H1 (cell line): ENCODE measurements at places on chromosomes 12 and 14. TPM values are rescaled to one million over a fixed set of nuclear protein-coding genes. Genes with fewer than 3 reads are reported as not detected.

ESPL1 gene
- total RNA-seq = 47.0 and 52.7 TPM in 2 replicates

- peaks cover 5% of the 10 kb centered on the region; the same call in 1 of the 2 replicates for H3K4me1 ChIP-seq
- no peaks in the 10 kb centered on the region for H3K36me3 ChIP-seq
- no peaks in the 10 kb centered on the region for H3K27me3 ChIP-seq
- DNase-seq = no peak
Measured at GRCh38 chr12:45988264-45988663, 2.1 kb downstream of the SCAF11 start.

DNA sequence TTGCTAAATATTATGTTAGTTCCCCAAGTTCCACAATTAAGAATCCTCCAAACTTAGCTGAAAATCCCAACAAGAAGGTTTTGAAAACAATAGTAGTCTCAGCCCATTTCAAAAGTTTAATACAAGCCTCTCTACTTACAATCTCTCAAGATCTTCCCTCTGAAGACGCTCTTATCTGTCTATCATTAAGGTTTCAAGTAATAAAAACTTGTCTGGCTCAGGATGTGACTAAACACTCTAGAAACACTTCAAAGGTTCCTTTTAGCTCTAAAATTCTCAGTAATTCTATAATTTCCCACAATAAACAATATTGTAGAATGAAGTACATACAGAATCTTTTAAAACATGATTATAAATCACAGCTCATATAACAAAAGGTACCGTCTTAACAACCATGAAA is 16.3 kb downstream of the YAF2 start:
- H3K27ac ChIP-seq = no peak overlapping the region
- no peaks in the 10 kb centered on the region for H3K36me3 ChIP-seq
- H3K27me3 ChIP-seq = no peaks in the 10 kb centered on the region
- no peak overlapping the region for H3K4me3 ChIP-seq
- no peaks in the 10 kb centered on the region for H3K4me1 ChIP-seq
- DNase-seq = no peak

- no peaks in the 10 kb centered on the region for H3K27me3 ChIP-seq
- no peaks in the 10 kb centered on the region for H3K4me1 ChIP-seq
- DNase-seq = no peak
- H3K4me3 ChIP-seq = no peak overlapping the region
- H3K27ac ChIP-seq = no peak overlapping the region
- H3K36me3 ChIP-seq = no peaks in the 10 kb centered on the region; the same call in 1 of the 2 replicates
Measured at GRCh38 chr14:102171173-102172020, 31.7 kb downstream of the WDR20 start.

DNA sequence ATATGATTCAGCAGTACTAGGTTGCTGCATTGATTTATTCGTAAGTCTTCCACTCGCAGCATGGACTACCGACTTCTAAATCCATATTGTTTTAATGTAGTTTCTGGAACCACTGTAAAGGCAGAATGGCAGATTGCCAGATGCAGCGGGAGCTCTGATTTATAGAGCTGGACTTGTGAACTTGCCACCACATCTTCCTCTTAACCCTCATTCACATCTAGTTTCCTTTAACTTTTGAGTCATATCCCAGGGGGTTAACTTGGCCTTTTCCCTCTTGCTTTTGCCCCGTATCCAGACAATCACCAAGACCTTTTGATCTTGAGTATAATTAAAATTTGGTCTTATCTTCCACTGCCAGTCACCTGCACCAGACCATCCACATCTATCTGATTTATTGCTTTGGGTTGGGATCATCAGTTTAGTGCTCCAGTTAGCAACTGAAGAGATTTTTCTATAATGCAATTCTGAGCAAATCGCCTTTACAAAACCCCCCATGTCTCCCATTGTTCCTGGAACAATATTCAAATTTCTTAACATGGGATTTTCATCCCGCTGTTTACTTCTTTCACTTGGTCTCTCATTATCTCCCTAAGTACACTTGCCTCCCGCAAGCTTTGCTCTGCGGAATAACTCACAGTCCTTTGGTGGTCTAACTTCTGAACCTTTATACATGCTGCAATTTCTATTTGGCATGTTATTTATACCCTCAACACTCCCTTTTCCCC is 130.5 kb downstream of the ACSS3 start:
- no peak for DNase-seq
- H3K36me3 ChIP-seq = no peaks in the 10 kb centered on the region
- H3K27me3 ChIP-seq = no peaks in the 10 kb centered on the region
- peaks cover 22% of the 10 kb centered on the region; the same call in 1 of the 2 replicates for H3K4me1 ChIP-seq

DNA sequence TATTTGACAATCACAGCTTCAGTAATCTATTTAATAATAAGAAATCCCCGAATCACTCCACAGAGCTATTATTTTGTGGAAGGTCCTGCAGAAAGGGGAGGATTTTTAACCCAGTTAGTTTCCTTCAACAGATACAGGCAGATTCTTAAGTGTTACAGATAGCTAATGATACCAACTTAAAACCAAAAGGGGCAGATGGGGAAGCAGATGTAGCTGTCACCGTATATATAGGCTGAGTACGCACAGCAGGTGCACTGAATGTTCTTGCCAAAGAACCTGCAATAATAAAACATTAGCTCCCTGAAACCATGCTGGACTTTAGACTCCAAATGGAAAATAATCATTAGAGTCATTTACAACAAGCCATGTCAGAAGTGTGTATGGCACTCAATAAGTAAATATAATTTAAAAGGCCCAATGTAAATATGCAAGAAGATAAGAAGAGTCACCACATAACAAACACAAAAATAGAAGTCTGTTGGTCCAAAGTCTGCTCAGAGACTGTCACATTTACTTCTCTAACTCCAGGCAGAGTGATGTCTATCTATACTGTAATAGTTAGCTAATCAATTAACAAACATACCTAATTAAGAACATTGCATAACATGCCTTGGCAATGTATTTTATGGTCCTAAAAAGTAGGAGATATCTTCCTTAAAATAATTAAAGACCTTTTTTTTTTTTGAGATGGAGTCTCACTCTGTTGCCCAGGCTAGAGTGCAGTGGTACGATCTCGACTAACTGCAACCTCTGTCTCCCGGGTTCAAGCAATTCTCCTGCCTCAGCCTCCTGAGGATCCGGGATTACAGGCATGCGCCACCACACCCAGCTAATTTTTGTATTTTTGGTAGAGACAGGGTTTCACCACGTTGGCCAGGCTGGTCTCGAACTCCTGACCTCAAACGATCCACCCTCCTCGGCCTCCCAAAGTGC is 78.8 kb downstream of the SEC23A start:
- H3K27me3 ChIP-seq = no peaks in the 10 kb centered on the region
- no peaks in the 10 kb centered on the region; the same call in 1 of the 2 replicates for H3K36me3 ChIP-seq
- H3K4me3 ChIP-seq = no peak overlapping the region
- H3K4me1 ChIP-seq = no peaks in the 10 kb centered on the region

GRCh38 chr12:49033611-49034285 is 15.2 kb upstream of the PRKAG1 start:
- no peak for DNase-seq
- no peak overlapping the region for H3K4me3 ChIP-seq
- H3K27me3 ChIP-seq = no peaks in the 10 kb centered on the region
- no peaks in the 10 kb centered on the region for H3K4me1 ChIP-seq
- no peak overlapping the region for H3K27ac ChIP-seq

- H3K4me1 ChIP-seq = 0 out of 2 replicates have a peak, but pooled peaks cover 3% of the 10 kb centered on the region
- H3K36me3 ChIP-seq = no peaks in the 10 kb centered on the region
- no peak for DNase-seq
- no peaks in the 10 kb centered on the region for H3K27me3 ChIP-seq
- no peak overlapping the region for H3K4me3 ChIP-seq
Measured at GRCh38 chr12:123067654-123068053, 83.2 kb downstream of the PITPNM2 start.

OR4E2 gene
- not detected in 2 replicates for total RNA-seq

GRCh38 chr12:98725476-98726247 is 80.6 kb downstream of the APAF1 start:
- no peak overlapping the region for H3K4me3 ChIP-seq
- H3K27me3 ChIP-seq = no peaks in the 10 kb centered on the region
- H3K4me1 ChIP-seq = no peaks in the 10 kb centered on the region
- H3K27ac ChIP-seq = no peak overlapping the region

DNA sequence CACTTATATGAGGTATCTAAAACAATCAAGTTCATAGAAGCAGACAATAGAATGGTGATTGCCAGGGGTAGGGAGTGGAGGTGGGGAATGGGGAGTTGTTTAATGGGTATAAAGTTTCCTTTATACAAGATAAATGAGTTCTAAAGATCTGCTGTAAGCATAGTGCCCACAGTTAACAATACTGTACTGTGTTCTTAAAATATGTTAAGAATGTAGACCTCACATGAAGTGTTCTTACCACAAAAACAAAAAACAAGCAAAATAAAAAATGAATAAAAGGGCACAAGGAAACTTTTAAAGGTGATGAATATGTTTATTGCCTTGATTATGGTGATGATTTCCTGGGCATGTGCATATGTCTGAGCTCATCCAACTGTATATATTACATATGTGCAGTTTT is 211.8 kb downstream of the MSRB3 start:
- H3K4me3 ChIP-seq = no peak overlapping the region
- no peak for DNase-seq
- H3K27ac ChIP-seq = no peak overlapping the region

- no peaks in the 10 kb centered on the region for H3K36me3 ChIP-seq
- DNase-seq = no peak
- H3K27me3 ChIP-seq = no peaks in the 10 kb centered on the region
Measured at GRCh38 chr14:32074887-32075572, 2.1 kb upstream of the ARHGAP5 start.

DNA sequence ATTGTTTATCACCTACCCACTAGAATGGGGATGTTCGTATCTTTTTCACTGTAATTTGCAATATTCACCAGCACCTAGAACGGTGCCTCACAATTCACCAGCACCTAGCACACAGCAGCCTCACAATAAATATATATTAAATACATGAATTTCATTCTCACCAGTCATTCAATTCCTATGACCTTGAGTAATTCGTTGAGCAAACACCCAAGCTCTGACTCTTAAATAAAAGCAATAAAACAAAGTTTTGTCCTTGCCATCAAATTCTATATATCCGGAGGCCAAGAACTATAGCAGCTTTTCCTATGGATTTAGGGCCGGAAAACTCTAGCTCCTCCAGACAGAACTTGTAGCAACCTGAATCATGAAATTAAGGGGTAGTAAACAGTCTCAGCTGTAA is 981 bp downstream of the VTI1B start:
- H3K4me1 ChIP-seq = no peaks in the 10 kb centered on the region; the same call in 1 of the 2 replicates
- H3K27ac ChIP-seq = no peak overlapping the region
- peak overlapping the region; percentile 79 for H3K4me3 ChIP-seq
- no peaks in the 10 kb centered on the region for H3K27me3 ChIP-seq
- DNase-seq = no peak
